ENCODE measurements at places on chromosomes 4 and X. TPM values are rescaled to one million over a fixed set of nuclear protein-coding genes. Genes with fewer than 3 reads are reported as not detected.

The DCK gene
- total RNA-seq = 11.9 TPM

The CPE gene
- total RNA-seq = 2.7 TPM

The GPR50 gene
- not detected for total RNA-seq

The IQSEC2 gene
- 7.9 TPM for total RNA-seq

The SLC16A2 gene
- 13.0 TPM for total RNA-seq

The TKTL1 gene
- total RNA-seq = not detected

The TBC1D25 gene
- 7.4 TPM for total RNA-seq

The LUZP4 gene
- not detected for total RNA-seq

All from cardiac atrium fibroblast (primary cell).